Mononuclear cell (primary cell): ENCODE measurements at places on chromosomes 12 and 14. TPM values are rescaled to one million over a fixed set of nuclear protein-coding genes. Genes with fewer than 3 reads are reported as not detected.

KRT79 gene
- not detected for total RNA-seq

A2ML1 gene
- total RNA-seq = not detected

TMEM30B gene
- 5.8 TPM for total RNA-seq

RPL10L gene
- total RNA-seq = not detected

MIS18BP1 gene
- 72.6 TPM for total RNA-seq

REC8 gene
- 22.7 TPM for total RNA-seq

KCNH3 gene
- 2.1 TPM for total RNA-seq

USP44 gene
- total RNA-seq = 6.3 TPM

CAPS2 gene
- 2.4 TPM for total RNA-seq

TMPRSS12 gene
- not detected for total RNA-seq

MYF6 gene
- not detected for total RNA-seq
